ENCODE measurements at places on chromosomes 7 and 10.

- DNase-seq, result no peak
These were observed 94.2 kb upstream of the ABCB5 start for GRCh38 chr7:20521243-20521642.

- DNase-seq, result no peak
These were observed 37.0 kb upstream of the FOXL3 start for GRCh38 chr7:252981-253380.

DNA sequence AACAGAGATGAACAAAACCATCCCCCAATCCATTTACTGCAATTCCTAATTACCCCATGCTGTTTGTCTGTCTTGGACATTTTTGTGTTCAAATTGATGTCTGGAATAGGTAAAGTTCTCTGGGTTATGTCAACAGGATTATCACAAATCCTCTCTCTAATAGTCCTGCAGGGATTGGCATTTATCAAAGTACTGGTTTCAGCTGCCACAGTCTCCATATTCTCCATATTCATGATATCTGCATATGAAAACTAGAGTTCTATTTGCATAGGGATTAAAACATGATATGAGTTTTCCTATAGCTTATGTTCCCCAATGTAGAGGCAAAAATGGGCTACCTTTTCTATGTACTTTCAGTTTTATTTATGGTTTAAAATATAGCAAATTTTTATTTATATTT is 355.8 kb downstream of the ADRA2A start:
- no peak for DNase-seq

DNA sequence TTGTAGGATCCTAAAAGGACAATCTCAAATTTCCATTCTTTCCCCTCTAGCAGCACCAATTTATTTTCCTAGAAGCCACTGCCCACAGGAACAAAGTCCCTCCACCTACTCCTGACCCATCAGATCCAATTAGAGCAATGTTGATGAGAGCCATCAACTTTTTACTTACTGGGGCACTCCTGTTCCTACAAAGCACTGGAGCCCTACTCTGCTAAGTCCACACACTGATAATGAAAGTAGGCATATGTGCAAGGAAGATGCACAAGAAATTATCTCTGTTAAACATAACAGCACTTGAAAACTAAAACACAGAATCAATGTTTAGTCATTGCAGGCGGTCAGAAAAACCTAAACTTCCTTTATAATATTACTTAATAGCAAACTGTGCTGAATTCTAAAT is 3.6 kb downstream of the HERPUD2 start:
- DNase-seq, result no peak

- no peak for DNase-seq
These were observed 772.0 kb downstream of the TNS3 start for GRCh38 chr7:46809886-46810285.

- DNase-seq, result no peak
These were observed 443.7 kb upstream of the LRRN3 start for GRCh38 chr7:110647266-110647665.

DNA sequence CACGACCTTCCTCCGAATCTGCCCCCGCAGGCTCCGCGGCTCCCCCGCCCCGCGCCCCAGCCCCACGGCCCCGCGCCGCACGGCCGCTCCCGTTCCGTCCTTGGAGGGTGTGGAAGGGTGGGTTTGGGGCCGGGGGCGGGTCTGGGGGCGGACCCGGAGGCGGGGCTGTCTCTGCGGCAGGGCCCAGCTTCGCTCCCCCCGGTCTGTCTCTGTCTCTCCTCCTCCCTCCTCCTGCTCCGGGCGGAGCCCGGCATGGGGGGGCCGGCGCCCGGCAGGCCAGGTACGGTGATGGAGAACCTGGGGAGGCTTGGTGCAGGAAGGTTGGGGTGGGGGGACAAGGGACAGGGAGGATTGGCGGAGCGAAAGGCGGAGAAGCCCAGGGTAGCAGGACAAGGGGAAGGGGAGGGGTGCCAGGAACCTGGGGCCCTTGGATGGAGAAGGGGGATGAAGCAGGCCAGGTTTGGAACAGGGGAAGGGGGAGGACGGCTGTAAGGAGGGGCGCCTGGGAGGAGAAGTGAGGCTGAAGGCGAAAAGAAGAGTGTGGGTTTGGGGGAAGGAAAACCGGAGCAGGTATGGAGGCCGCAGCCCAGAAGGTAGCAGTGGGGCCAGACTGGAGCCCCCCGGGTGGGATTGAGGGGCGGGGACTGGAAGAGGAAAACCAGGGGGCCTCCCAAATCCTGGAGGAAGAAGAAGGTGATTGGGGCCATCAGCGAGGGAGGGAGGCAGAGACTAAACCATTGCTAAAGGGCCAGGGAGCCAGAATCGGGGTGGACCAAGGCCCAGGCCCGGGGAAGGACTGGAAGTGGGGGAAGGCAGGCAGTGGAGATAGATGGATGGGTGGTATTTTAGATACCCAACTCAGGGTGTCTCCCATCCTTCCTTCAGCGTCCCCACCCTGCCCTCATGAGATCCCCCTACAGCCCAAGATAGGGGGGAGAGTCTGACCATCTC is at the start of gene NYAP1:
Gene NYAP1, plus strand, starts transcription at position 206 of the 951 bp plus-strand sequence. CDS start 1,385 bp downstream, outside the sequence.
- peak; percentile 51 for DNase-seq

GRCh38 chr10:23604613-23605012 is 165.7 kb downstream of the OTUD1 start:
- no peak for DNase-seq

- no peak for DNase-seq
These were observed 22.5 kb downstream of the UPP1 start for GRCh38 chr7:48111596-48111995.

DNA sequence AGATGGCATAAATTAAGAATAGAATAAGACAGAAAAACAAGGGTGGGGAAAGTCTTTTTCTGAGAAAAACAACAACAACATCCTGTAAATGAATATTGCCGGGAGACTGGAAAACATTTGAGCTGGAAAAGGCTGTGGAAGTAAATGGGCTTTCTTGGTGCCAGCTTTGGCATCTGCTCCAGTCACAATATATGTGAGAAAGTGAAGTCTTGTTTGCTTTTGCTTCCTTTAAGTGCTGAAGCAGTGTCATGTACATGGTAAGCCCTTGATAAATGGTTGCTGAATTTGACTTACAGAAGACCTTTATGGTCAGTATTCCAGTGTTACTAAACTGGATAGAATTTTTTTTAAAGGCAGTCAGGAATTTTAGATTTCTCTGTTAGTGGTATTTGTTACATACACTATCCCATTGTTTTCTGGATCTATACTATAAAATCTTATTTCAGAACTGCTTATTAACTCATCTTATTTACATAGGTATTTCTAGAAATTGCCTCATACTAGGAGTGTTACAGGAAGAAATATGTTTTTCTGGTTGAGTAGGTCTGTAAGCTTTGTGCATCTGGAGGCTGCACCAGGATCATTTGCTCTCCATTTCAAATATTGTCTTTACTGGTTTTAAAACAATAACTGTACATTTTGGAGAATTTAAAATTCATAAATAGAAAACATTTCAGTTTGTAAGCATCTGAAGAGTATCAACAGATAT is 201.7 kb upstream of the FOXP2 start:
- DNase-seq, result no peak

GRCh38 chr7:1259621-1260243 is 27.1 kb downstream of the UNCX start:
- no peak for DNase-seq

Data from activated CD4-positive, alpha-beta T cell treated with anti-CD3 and anti-CD28 coated beads, Interleukin-2, amount 50 U/mL, for 48 hours (primary cell).